RPMI8226 (cell line): ENCODE measurements at places on chromosomes 3 and 15.
A peak's percentile ranks its signal among the peaks of the same experiment; 100 is the strongest.

- DNase-seq = no peak
Observed at GRCh38 chr3:58349792-58350626, 17.3 kb downstream of the PXK start.

DNA sequence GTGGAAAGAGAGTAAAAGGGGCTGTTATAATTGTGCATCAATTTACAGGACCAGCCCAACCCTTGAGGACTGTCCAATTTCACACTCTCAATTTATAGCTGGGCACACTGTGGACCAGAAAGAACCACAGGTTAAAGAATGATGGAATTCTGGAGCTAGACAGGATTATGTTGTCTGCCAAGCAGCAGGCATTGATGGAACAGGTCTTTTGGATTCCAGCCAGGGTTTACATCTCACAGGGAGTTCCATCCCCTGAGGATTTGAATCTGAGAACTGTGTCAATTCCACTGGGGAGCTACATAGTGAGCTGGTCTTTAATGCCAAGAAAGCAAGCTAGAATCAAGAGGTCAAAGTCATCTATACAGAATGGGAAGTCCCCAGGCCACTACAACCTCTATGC is 389.5 kb upstream of the WNT5A start:
- no peak for DNase-seq

- no peak for DNase-seq
Observed at GRCh38 chr3:120432150-120432860, 18.5 kb downstream of the FSTL1 start.

GRCh38 chr3:55795746-55796145 is 308.6 kb upstream of the WNT5A start:
- DNase-seq = no peak

DNA sequence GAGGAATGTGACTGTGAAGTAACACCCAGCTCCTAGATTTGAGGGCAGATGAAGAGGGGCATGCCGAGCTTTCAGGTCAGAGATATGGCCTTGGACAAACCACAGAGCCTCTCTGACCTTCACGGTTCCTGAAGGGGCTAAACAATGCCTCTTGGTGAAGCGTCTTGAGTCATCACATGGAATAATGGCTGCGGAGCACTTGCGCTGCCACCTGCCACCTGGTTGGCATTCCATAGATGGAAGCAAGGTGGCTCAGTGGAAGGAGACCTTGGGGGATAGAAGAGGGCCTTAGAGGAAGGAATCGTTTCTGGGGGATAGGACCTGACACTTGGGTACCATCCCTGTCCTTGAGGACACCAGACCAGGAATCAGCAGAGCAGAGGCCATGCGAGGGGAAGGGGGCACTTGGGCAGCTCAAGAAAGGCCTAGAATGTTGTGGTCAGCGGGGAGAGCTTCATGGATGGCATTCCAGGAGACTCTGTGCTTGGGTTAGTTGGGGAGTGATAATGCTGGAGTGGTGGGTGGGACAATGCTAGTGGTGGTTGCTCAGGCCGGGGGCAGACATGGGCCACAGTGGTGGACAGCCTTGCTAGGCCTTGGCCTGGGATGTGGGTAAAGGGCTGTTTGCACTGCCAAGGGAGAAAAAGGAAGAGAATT is 12.6 kb downstream of the MRAS start:
- no peak for DNase-seq

DNA sequence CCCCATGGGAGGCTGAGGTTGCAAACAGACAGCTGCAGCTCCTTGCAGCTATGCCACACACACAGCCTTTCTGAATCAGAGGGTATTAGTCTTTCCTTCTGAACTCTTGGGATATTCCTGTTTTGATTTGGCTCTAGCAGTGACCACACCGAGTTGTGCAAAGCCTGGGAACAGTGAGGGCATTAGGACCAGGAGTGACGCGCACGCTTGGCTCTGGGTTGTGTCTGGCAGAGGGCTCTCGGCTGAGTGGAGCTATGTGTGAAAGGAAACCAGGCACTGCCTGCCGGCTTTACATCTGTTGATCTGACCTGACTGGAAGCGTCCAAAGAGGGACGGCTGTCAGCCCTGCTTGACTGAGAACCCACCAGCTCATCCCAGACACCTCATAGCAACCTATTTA is at the start of gene GALNT15:
TSS of gene GALNT15 (plus strand) at position 292 of the 400 bp plus-strand sequence. CDS start 472 bp downstream, outside the sequence.
- no peak for DNase-seq

- no peak for DNase-seq
Observed at GRCh38 chr3:9928158-9928557, 5.5 kb upstream of the CRELD1 start.

- DNase-seq = peak; percentile 21
Observed at GRCh38 chr3:51311055-51311454, 74.0 kb upstream of the MANF start.

- DNase-seq = no peak
Observed at GRCh38 chr3:78426454-78426853, 1341.3 kb downstream of the ROBO1 start.

DNA sequence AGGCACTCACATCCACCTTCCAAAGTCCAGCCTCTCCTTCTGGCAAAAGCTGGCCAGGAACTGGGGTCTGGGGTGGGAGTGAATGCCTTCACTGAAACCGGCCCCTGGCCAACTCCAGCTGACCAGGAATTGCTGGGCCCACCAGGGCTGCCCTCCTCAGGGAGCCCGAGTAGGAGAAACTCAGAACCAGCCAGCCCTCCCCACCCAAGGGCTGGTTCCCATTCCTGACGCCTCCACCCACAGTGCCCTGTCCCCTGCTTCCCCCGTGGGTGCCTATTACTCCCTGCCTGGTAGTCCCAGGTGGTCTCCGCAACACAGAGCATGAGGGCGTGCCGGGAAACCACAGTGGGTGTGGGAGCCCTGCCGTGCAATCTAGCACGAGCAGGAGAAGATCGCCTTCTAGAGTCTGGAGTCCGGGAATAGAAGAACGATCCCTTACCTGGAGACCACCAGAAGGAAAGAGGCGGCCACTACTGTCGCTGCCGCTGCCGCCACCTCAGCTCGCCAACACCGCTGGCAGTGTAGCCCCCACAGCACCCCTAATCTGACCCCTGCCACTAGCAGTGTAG is 178.8 kb downstream of the POTEB3 start:
- DNase-seq = peak; percentile 70

DNA sequence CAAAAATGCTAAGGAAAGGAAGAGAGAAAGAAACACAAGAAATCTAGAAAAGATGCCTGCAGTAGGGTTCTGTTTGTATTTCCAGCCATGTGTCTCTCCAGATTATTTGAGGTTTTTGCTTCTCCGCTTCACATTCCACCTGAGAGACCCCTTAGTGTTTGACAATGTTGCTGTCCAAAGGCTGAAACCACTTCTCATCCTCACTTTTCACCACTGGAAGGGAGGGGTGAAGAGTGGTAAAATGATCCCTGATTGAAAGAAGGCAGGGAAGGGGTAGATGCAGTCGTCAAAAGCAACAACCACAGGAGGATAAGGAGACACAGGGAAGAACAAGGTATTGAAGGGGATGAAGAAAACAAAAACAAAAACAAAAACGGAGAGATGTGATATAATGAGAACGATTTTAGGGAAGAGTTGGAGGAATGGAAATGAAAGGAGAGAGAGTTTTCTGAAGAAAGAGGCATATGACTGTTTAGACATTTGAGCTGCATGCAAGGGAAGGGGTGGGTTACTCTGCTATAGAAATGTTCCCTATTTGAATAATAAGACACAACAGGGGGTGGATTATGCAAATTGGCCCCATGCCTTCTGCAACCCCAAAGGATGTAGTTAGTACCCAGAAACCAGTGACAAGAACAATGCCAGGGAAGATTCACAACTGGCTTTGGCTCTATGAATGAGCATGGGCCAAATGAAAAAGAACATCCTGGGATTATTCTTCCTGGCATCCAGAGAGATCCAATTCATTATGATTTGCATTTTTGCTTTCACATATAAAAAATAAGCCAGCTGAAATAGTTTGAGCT is 235.9 kb downstream of the GAP43 start:
- DNase-seq = no peak

DNA sequence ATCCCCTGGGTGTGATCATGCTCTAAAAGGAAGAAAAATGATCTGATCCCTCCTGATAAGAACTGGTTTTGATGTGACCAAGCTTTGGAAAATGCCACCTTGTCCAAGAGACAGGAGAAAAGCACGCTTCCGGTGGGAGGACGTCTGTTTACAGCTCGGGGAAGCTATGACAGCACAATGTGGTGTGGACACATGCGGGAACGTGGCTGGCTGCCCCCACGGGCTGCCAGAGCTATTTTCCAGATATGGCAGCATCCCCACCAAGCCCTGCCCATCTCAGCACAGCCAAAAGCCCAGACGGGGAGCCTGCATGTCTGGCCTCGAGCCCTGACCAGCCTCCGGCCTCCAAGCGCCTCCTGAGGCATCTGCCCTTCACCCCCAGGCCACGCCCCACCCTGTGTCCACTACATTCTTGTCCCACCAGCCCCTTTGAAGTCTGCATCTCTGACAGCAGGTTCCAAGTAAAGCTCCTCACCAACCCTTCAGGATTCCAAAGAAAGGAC is 63.2 kb upstream of the HRH1 start:
- DNase-seq = no peak

DNA sequence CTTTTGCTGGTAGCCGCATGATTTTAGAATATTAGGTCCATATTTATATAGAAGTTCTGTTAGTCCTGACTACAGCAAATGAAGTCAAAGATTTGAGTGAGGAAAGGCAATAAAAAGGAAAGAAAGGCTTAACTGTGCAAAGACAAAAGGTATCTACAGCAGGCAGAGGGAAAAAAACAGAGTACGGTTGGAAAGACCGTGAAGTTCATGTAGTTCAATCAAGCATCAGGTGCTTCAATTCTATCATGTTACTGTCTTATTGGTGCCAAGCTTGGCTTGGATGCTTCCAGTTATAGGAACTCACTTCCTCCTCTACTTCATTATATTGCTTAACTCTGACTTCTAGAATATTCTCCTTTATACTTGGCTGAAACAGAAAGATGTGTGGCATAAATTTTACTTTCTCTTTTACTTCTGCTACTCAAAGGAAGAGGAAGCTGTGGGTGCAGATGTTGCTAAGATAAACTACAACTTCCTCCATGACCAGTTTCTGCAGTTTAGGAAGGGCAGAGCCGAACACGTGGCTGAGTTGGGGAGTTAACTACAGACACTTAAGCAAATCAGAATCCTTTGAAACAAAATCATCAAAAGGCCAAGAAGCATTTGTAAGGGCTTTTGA is 72.6 kb upstream of the ZBED2 start:
- peak; percentile 78 for DNase-seq

GRCh38 chr15:73948982-73949381 is 22.7 kb downstream of the LOXL1 start:
- DNase-seq = no peak

GRCh38 chr15:71691458-71692417 is 118.6 kb upstream of the NR2E3 start:
- no peak for DNase-seq

- no peak for DNase-seq
Observed at GRCh38 chr15:22887157-22887951, 48.9 kb downstream of the NIPA2 start.
